ELF-1 (cell line): ENCODE measurements at places on chromosomes 5 and 9.
A peak's percentile ranks its signal among the peaks of the same experiment; 100 is the strongest.

DNA sequence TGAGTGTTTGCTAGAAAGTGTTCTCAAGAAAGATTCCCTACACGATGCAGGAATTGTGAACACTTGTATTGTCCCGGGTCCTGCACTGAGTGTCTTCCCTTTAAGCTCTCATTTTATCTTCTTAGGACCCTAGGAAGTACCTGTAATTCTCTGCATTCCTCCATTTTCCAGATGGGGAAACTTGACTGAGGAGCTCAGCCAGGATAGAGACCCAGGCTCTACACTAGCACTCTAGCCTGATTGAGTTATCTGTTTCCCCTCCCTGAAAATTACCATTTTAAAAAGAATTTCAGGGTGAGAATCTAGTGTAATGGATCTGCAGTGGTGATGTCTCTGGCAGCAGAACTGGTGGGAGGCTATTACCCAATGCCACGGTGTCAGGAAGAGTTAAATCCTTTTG lies 453.9 kb downstream of the KDM4C start:
- no peak for DNase-seq

- no peak for DNase-seq
These were observed 2039.1 kb upstream of the CDH9 start for GRCh38 chr5:29077451-29077850.

GRCh38 chr5:74027732-74028338 lies 401.8 kb downstream of the ARHGEF28 start:
- no peak for DNase-seq

GRCh38 chr9:22773501-22774220 lies 327.0 kb downstream of the DMRTA1 start:
- DNase-seq: no peak

GRCh38 chr5:179874536-179875292 lies 16.1 kb upstream of the MRNIP start:
- DNase-seq: no peak

- no peak for DNase-seq
These were observed 21.7 kb downstream of the CLPTM1L start for GRCh38 chr5:1322955-1323802.

DNA sequence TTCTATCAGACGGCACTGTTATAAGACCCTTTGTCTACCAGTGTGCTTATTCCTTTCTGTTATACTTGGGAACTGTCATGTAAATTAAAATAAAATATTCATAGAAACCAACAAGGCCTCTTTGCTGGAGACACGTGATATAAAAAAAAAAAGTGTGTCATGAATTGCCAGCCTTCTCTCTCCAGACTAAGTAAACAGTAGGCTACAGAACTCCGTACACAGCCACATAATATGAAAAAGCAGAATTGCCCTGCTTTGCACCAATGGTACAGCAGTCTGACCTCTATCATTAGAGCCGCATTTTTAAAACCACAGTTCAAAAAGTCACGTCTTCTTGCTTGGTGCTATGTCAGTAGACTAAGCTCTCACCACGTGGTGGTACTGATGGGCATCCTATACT lies 231.3 kb downstream of the SEMA5A start:
- no peak for DNase-seq

GRCh38 chr5:42564689-42565356 lies 141.6 kb downstream of the GHR start:
- no peak for DNase-seq

DNA sequence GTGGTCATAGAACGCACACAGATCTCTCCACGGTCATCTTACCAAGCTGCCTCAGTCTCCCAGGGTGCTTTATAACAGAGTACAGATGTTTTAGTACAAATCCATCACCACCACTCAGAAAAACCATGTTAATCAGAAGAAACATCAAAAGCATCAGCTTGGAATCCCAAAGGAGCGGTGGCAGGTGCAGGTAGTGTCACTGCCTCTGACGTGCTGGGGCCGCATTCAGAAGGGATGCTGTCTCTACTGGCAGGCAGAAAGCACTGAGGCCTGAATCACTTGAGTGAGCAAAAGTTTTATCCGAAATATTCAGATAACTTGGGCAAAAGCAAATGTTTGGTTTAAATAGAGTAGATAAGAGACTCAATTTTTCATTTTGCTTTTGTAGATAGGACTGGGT lies 448.4 kb upstream of the ZNF608 start:
- no peak for DNase-seq

- DNase-seq: no peak
These were observed 53.6 kb upstream of the FST start for GRCh38 chr5:53426878-53427277.

GRCh38 chr5:59543821-59544442 lies 349.6 kb downstream of the PDE4D start:
- DNase-seq: peak; percentile 63

- peak; percentile 2 for DNase-seq
These were observed 42.9 kb downstream of the LURAP1L start for GRCh38 chr9:12817702-12818101.

DNA sequence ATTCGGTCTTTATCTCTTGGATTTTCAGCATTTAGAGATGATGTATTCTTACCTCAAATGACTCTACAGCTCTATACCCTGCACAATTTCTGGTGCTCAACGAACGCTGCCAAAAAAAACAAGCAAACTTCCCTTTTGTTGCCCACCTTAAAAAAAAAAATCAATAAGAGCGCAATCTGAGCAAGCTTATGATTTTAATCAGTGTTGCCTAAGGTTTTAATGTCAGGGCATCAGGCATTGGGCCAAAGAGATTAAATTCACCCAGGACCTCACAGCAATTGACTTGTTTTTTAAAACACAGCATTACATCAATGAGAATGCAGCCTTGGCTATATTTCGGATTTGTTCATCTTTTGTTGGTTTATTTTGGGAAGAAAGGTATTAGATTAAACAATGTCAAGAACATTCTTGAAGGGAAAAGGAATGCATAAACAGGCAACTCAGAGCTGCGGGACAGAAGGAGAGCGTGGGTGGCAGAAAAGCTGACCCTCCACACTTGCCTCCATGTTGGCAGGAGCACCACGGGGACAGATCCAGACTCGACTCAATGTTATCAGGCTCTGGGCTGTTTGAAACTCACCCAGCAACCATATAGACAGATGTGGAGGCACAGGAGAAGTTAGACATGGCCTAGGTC lies 127.5 kb upstream of the DAPK1 start:
- DNase-seq: no peak
